Stimulated activated CD4-positive, alpha-beta T cell treated with anti-CD3 and anti-CD28 coated beads, Interleukin-4, amount 100 ng/mL, for 48 hours (primary cell): ENCODE measurements at places on chromosomes 16 and 17.

DNA sequence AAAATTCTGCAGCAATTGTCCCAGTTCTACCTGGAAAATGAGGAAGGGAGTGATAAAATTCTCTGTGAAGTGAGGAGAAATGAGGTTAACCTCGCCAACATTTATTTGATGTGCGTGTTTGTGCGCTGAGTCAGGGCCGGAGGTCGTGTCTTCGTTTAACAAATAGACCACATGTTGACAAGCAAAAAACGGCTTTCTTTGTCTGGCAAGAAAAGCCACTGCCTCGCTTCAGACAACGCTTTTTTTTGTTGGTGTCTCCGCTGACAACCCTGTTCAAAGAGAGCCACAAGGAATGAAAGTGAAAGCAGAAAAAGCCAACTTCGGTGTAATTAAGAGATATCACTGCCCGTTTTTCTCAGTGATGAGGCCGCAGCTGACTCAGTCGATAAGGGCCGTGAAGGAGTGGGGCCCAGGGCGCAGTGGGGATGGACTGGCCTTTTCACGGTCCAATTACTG, 510.6 kb downstream of the CDH13 start:
- DNase-seq, result no peak

DNA sequence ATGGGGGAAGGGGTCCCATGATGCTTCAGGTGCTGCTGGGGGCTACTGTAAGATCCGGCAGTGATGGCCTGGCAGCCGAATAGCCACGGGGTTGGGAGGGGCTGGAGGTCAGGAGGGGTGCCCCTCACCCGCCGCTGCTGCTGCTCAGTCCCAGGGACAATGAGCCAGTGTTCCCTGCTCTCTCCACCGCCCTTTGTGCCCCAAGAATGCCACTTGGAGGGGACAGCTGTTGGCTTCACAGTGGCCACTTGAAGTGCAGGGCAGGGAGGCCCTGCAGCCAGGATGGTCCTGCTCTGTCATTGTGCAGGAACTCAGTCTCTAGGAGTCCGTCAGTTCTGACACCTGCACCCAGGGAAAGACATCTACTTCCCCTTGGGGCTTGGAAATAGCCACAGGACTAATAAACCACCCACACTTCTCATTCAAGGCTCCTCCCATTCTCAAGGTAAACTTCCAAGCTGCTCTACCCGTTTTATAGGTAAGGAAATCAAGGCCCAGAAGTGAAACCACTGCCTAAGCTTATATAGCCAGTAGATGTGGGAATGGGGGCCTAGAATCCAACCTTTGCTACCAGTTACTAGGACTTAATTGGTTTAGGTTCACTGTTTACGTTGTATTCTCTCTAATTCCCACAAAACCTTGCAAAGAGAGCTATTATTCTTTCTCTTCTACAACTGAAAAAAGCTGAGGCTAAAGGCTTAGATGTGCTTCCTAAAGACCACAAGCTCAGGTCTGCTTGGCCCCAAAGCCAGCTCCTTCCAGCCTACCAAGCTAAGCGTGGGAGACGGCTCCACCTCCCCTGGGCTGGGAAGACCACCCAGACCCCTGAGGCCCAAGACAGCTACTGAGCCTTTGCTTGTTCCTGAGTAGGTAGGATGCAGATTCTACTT, 6.2 kb upstream of the CPSF4L start:
- DNase-seq, result no peak

DNA sequence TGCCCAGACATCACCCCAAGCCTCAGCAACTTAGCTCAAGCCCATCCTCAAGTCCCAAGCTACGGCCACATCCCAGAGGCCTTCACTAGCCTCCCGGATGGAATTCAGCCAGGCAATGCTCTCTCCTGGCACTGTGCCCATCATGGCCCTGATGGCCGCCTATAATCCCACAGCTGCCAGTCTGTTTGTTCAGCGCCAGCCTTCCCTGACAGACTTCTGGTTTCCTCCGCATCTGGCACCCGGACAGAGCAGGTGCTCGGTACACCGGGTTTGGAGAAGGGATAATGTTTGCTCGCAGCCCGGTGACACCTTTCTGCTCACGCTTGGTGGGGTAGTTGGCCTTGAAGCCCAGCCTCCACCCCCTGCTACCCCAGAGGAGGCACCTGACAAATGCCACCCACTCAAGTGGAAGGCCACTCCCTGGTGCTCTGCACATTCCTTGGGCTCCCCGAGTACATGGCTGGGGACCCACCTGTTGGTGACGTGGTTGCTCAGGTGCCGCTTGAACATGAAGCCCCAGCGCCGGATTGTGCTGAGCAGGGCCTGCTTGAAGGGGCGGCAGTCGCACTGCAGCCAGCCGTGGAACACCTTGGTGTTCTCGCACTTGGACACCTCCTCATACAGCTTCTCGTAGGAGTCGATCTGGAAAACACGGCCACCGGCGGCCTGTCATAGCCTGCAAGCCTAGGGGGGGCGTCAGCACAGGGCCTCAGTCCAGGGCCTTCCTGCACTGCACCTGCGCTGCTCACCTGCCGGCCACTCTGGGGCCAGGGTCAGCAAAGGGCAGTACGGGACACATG, 47.1 kb downstream of the DNAH17 start:
- no peak for DNase-seq

DNA sequence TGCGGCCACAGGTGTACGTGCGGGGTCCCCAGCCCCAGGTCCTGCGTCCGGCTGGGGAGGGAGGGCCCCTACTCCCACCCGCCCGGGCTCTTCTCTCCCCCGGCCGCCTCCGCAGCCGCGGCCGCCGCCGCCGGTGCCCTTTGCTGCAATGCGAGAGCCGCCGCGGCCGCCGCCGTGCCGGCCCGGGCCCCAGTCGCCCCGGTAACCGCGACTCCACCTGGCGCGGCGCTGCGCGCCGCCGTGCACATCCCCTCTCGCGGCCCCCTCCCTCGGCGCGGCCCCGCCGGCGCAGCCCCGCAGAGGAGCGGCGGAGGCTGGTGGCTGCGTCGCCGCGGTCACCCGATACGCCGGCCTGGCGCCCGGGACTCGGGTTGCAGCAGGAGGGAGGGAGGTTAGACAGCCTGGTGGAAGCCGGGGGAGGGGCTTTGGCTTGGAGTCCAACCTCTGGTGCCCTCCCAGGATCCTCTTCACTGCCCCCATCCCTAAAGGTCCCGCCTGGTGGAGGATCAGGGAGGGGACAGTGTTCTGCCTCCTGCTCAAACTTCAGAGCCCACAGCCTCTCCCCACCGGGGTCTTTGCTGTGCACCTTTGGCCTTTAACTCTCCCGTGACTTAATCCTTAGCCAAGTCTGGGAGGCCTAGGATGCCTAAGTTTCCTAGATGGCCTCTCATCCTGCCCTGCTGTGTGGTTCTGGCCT, 32.9 kb downstream of the SRCIN1 start:
- no peak for DNase-seq

DNA sequence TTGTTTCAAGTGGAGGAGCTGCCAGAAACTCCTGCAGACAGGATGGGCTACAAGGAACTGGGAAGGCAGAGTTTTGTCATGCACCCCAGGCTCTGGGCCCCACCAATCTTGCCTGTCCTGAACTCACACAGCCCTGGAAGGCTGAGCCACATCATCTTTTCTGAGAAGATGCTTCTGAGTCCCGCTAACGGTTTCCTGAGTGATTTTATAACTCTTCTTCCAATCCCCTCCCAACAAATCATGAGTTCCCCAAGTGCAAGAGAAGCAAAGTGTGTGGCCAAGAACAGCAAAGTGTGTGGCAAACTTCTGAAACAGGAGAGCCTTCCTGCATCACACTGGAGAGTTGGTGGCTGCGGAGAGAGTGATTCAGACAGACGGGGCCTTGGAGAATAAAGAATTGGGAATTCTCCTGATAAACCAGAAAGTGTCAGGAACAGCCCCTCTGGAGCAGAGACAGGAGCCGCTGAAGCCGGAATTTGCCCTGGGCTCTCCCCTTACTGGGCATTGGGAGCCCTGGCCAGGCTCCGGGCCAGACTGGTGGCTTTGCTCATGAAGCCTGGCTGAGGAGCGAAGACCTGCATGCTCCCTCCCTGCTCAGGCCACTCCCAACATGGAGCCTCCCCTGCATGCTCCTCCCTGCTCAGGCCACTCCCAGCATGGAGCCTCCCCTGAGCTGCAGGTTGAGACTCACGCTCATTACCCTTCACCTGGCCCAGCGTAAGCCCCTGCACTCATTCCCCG, 47.2 kb downstream of the PITPNM3 start:
- DNase-seq, result no peak
